Activated CD4-positive, alpha-beta T cell treated with anti-CD3 and anti-CD28 coated beads, Interleukin-2, amount 10 ng/mL, durations not matched to agents 7 days and 5 days (primary cell): ENCODE measurements at places on chromosomes 1 and 21. TPM values are rescaled to one million over a fixed set of nuclear protein-coding genes. Genes with fewer than 3 reads are reported as not detected.
A peak's percentile ranks its signal among the peaks of the same experiment; 100 is the strongest.

Gene BRINP2
- total RNA-seq, result not detected

Gene SLC2A5
- total RNA-seq, result not detected

GRCh38 chr1:170247751-170248521, 102.2 kb downstream of the NTMT2 start:
- peaks cover 3% of the 10 kb centered on the region for H3K27me3 ChIP-seq
- no peak overlapping the region for H3K4me3 ChIP-seq
- H3K36me3 ChIP-seq, result no peaks in the 10 kb centered on the region
- no peak for DNase-seq

DNA sequence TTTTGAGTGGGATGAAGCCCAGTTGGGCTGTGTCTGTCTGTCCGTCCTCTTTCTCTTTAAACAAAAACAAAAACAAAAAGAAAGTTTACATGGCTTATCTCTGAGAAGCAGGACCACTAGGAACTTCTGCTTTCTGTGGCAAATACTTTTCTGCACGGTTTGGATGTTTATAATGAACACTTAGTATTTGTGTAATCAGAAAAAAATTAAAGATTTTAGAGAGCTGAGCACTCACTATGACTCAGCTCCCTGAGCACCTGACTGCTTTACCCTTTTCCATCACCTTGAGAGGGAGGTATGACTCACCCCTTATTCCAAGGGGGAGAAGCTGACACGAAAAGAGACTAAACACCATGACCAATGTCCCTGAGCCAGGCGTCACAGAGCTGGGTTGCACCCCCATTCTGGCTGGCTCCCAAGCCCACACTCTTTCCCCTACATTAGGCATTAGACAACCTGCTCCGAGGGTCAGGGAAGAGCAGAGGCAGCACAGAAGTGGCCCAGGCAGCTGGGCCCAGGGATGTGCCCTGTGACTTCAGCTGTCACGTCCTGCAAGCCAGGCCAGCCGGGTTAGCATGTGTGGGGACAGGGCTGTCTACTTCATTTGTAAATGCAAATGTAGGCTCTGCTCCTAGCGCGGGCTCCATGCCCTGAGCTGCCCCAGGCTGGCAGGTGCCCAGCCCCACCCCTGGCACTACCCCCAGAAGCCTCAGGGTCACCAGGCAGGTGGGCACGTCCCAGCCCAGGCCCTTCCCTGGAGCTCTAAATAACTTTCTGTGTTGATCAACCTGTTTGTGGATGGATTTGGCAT, 30.4 kb downstream of the RAP1GAP start:
- H3K27me3 ChIP-seq, result no peaks in the 10 kb centered on the region
- no peak overlapping the region for H3K27ac ChIP-seq
- H3K4me3 ChIP-seq, result no peak overlapping the region
- no peaks in the 10 kb centered on the region for H3K4me1 ChIP-seq
- H3K36me3 ChIP-seq, result no peaks in the 10 kb centered on the region

DNA sequence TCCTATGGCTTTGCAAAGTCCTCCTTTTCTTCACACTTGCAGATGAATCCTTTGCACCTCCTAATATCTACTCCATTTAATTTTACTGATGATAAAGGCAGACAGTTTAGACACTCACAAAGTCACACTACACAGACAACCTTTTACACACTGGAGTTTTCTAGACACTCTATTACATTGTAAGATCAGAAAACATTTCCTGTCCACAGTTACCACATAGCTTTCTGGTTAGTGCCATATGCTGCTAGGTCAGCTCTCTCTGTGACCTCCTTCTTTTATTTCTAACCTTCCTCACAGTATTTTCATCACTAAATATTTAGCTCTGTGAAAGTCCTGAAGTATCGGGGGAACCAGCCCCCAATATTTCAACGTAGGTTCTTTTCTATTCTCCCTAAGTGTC, 5.1 kb downstream of the SH2D1B start:
- DNase-seq, result no peak
- no peaks in the 10 kb centered on the region for H3K36me3 ChIP-seq
- no peak overlapping the region for H3K4me3 ChIP-seq
- peaks cover 2% of the 10 kb centered on the region for H3K27me3 ChIP-seq
- no peak overlapping the region for H3K27ac ChIP-seq
- H3K4me1 ChIP-seq, result no peaks in the 10 kb centered on the region

DNA sequence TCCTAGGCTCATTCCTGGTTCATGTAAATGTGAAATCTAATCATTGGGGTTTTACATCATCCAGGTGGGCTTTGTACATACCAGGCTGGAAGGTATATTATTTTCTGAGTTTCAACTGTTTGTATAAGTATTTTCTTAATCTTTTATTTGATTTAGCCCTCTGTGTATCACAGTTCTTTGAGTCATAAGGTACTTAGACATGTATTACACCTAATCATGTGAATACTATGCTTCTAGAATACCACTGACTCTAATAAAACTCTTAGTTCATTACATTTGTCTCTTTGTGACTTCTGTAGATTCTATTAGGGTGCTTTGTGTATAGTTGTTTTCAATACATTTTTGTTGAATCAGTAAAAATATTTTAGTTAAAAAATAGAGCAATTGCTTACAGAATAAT, 92.8 kb downstream of the ZFYVE9 start:
- no peaks in the 10 kb centered on the region for H3K4me1 ChIP-seq
- no peak overlapping the region for H3K4me3 ChIP-seq
- H3K27ac ChIP-seq, result no peak overlapping the region
- no peaks in the 10 kb centered on the region for H3K27me3 ChIP-seq
- no peaks in the 10 kb centered on the region for H3K36me3 ChIP-seq

DNA sequence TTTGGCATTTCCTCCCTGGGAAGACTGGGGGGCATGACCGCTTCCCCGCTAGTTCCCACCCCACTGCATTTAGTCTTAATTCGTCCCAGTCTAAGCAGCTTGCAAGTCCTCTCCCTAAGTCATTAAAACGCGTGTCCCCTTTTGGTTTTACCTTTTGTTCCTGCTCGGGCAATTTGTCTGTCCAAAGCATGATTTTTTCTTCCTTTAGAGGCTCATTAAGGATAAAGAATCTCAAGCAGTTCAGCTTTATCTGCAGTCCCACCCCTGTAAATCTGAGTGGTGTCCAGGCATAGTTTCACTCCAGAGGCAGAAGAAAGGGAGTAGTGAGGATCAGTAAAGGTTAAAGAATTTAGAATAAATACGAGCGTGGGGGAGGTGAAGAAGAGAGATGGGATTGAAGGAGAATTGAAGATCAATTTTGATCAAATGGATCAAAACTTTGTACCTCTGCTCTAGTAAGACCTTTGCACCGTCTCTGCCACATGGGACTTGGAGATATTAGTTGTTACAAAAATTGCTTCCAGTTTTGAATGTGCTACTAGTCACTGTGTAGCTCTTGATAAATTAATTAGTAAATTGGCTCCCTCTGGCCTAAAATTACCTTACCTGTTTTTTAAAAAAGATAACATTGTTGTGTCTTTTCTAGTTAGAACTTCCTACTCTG, 989 bp upstream of the ETV3 start:
- H3K27me3 ChIP-seq, result peaks cover 5% of the 10 kb centered on the region
- peak overlapping the region; percentile 89 for H3K27ac ChIP-seq
- H3K4me3 ChIP-seq, result peak overlapping the region; percentile 94
- H3K36me3 ChIP-seq, result peaks cover 27% of the 10 kb centered on the region
- peak; percentile 24 for DNase-seq
- H3K4me1 ChIP-seq, result peaks cover 43% of the 10 kb centered on the region
